ENCODE measurements at places on chromosomes 3 and 15. TPM values are rescaled to one million over a fixed set of nuclear protein-coding genes. Genes with fewer than 3 reads are reported as not detected.
A peak's percentile ranks its signal among the peaks of the same experiment; 100 is the strongest.

Gene CYP1A2
- 0.09 TPM for polyA plus RNA-seq

Gene SMCO1
- polyA plus RNA-seq: not detected

Gene RHOV
- 0.17 TPM for polyA plus RNA-seq

Gene IGDCC3
- 30.1 TPM for polyA plus RNA-seq

Gene CLDN18
- not detected for polyA plus RNA-seq

Gene ITGA11
- not detected for polyA plus RNA-seq

Gene ADGRG7
- polyA plus RNA-seq: not detected

Gene MED12L
- polyA plus RNA-seq: 0.05 TPM

Gene NEIL1
- polyA plus RNA-seq: 20.8 TPM

Gene SLCO3A1
- not detected for polyA plus RNA-seq

Gene SPINT1
- 2.5 TPM for polyA plus RNA-seq

GRCh38 chr3:115947325-115947724 lies 324.0 kb downstream of the GAP43 start:
- no peaks in the 10 kb centered on the region for H3K27me3 ChIP-seq
- H3K4me3 ChIP-seq: no peak overlapping the region
- H3K36me3 ChIP-seq: no peaks in the 10 kb centered on the region

DNA sequence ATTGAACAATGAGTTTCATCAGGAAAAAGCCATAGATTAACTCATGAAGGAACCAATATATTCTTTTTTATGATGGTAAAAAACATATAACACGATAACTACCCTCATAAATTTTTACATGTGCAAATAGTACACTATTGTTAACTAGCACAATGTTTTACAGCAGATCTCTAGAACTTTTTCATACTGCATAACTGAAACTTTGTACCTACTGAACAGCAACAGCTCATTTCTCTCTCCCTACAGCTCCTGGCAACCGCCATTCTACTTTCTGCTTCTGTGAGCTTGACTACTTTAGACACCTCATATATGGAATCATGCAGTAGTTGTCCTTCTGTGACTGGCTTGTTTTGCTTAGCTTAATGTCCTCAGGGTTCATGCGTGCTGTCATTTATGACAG lies 235.4 kb downstream of the NFKBIZ start:
- no peak for DNase-seq
- H3K4me1 ChIP-seq: no peaks in the 10 kb centered on the region
- no peak overlapping the region for H3K27ac ChIP-seq
- H3K4me3 ChIP-seq: no peak overlapping the region
- H3K27me3 ChIP-seq: no peaks in the 10 kb centered on the region
- H3K36me3 ChIP-seq: no peaks in the 10 kb centered on the region

DNA sequence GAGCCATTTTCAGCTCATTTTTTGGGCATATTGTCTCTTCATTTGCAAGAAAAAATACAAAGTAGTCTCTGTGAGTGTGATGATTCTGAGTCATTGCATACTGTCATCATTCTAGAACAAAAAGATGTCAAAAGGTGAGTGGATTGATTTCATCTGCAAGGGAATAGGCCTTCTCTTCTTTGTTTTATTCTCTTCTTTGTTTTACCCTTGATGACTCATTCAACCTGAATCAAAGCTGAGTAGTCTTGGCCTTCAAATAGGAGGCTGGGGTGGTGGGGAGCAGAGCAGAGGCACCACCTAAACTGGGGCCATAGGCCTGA lies 25.4 kb downstream of the CYP19A1 start:
- H3K4me1 ChIP-seq: peaks cover 88% of the 10 kb centered on the region
- H3K36me3 ChIP-seq: peaks cover 4% of the 10 kb centered on the region
- no peaks in the 10 kb centered on the region for H3K27me3 ChIP-seq
- DNase-seq: peak; percentile 68
- H3K4me3 ChIP-seq: no peak overlapping the region

- H3K4me3 ChIP-seq: no peak overlapping the region
- H3K27ac ChIP-seq: no peak overlapping the region
- H3K36me3 ChIP-seq: no peaks in the 10 kb centered on the region
These were observed 13.9 kb downstream of the CLSTN2 start for GRCh38 chr3:139948898-139949297.

- peaks cover 53% of the 10 kb centered on the region for H3K4me1 ChIP-seq
- H3K27me3 ChIP-seq: no peaks in the 10 kb centered on the region
- no peaks in the 10 kb centered on the region for H3K36me3 ChIP-seq
- DNase-seq: no peak
These were observed 100.1 kb upstream of the SLC2A2 start for GRCh38 chr3:171126478-171127209.

- no peak for DNase-seq
- H3K27me3 ChIP-seq: no peaks in the 10 kb centered on the region
- no peaks in the 10 kb centered on the region for H3K4me1 ChIP-seq
- H3K36me3 ChIP-seq: peaks cover 3% of the 10 kb centered on the region
- no peak overlapping the region for H3K27ac ChIP-seq
These were observed 92.9 kb upstream of the FGF7 start for GRCh38 chr15:49330166-49330565.

DNA sequence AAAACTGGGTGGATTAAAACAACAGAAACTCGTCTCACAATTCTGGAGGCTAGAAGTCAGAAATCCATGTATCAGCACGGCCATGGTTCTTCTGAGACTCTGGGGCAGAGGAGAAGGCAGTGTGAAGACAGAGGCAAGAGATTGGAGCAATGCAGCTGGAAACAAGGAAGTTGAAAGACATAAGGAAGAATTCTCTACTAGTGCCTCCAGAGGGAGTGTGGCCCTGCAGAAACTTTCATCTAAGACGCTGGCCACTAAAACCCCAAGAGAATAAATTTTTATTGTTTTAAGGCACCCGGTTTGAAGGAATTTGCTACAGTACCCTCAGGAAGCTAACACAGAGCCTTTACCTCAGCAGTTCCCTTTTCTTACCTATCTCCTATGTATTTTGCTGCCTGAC lies 1012.2 kb upstream of the CADM2 start:
- DNase-seq: no peak
- H3K36me3 ChIP-seq: no peaks in the 10 kb centered on the region
- H3K27ac ChIP-seq: no peak overlapping the region
- no peaks in the 10 kb centered on the region for H3K4me1 ChIP-seq

DNA sequence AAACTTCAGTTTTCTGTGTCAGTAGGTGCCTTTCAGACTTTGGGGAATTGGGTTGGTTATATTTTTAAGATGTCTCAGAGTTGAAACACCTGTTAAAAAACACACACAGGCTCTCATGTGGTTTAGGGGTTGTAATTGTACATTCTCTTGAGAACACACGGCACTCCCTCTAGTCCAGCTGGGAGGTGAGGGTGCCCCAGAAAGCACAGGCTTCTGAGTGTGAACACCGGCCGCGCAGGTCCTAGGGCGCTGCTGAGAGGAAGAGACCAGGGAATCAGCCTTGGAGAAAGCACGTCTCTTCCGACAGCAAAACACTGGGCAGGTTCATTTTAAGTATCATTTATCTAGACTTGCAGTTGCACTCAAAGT lies 68.0 kb upstream of the RPL35A start:
- H3K27me3 ChIP-seq: no peaks in the 10 kb centered on the region
- no peak overlapping the region for H3K4me3 ChIP-seq
- DNase-seq: no peak
- H3K36me3 ChIP-seq: peaks cover 4% of the 10 kb centered on the region
- H3K4me1 ChIP-seq: peaks cover 26% of the 10 kb centered on the region

DNA sequence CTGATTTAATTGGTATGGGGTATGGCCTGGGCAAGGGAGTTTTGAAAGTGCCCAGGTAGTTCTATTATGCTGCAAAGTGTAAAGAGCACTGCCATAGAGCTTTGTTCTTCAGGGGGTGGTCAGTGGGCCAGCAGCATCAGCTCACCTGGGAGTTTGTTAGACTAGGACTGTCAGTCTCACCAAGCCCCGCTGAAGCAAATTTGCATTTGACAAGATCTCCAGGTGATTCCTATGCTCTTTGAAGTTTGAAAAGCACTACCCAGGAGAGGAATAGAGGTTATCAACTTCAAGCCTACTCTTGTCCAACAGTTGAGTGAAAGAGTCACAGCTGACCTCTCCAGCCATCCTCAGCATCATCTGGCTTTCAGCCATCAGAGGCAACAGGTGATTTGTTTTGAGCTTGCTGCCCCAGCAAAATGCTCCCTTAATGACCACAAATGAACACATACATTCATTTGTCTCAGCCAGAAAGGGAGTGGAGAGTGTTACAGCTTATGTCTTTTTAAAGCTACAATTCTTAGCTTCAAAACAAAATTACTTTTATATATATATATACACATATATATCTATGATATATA lies 8.0 kb downstream of the ZSCAN2 start:
- peaks cover 8% of the 10 kb centered on the region for H3K36me3 ChIP-seq
- H3K4me3 ChIP-seq: no peak overlapping the region

DNA sequence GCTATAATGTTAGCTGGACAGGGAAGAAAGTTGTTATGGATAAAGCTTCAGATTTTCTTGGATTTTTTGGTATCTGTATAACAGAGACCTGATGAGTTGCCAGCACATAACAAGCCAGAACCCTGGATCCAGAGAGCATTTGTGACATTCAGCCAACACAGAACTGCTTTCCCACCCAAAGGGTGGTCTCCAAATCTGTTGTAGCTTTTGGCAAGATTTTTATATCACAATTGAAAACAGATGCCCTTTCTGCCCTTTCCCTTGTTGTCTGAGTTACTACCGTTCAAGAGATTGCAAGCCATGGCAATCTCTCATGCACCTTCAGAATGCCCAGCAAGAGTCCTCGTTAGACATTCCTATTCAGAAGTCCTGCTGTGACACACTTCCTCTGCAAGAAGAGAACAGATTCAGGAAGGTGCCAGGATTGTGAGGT lies 107.6 kb upstream of the FGF7 start:
- no peaks in the 10 kb centered on the region for H3K27me3 ChIP-seq
- no peaks in the 10 kb centered on the region for H3K4me1 ChIP-seq
- peaks cover 6% of the 10 kb centered on the region for H3K36me3 ChIP-seq
- H3K4me3 ChIP-seq: no peak overlapping the region
- DNase-seq: no peak

GRCh38 chr3:56885453-56885852 lies 83.7 kb upstream of the ARHGEF3 start:
- H3K4me3 ChIP-seq: no peak overlapping the region
- H3K27me3 ChIP-seq: no peaks in the 10 kb centered on the region
- no peak for DNase-seq
- peaks cover 9% of the 10 kb centered on the region for H3K4me1 ChIP-seq

DNA sequence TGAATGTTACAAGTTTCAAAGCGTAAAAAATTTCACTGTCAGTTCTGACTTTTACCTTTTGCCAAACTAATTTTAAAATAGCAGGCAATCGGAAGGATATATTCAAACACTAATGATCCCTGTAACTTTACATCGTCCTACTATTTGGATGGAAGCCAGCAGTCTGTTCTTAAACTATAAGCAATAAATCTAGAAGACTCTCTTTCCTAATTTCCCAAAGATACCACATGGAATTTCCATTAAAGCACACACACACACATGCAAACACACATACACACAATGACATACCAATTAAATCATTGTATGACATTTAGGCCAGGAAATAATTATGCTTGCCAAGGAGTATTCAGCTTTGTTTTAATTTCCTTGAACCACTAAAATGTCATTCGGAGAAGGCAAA lies 32.0 kb downstream of the IL17RD start:
- H3K36me3 ChIP-seq: no peaks in the 10 kb centered on the region
- peaks cover 45% of the 10 kb centered on the region for H3K27me3 ChIP-seq
- H3K4me1 ChIP-seq: no peaks in the 10 kb centered on the region
- H3K27ac ChIP-seq: no peak overlapping the region
- H3K4me3 ChIP-seq: no peak overlapping the region

- H3K36me3 ChIP-seq: no peaks in the 10 kb centered on the region
- no peaks in the 10 kb centered on the region for H3K4me1 ChIP-seq
- no peak overlapping the region for H3K27ac ChIP-seq
These were observed 168.3 kb upstream of the TRIM42 start for GRCh38 chr3:140509534-140509933.

DNA sequence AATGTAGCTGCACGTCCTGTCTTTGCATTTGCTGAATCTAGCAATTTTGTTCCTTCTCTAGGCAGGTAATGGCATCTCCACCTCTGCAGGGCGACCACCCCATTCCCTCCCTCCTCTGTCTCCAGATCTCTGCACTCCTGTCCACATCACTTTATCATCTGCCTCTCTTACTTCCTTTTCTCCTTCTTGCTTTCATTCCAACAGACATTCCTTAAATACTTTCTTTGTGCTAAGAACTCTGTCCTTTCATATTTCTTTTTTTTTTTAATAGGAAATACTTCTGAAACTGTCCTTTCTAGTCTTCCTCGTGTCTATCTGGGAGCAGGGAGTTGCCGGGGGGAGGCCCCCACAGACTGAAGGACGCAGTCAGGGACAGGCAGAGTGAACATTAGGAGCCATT lies 7.2 kb downstream of the ITIH3 start:
- no peak overlapping the region for H3K4me3 ChIP-seq
- peaks cover 71% of the 10 kb centered on the region for H3K36me3 ChIP-seq
- no peak for DNase-seq
- H3K27me3 ChIP-seq: no peaks in the 10 kb centered on the region

DNA sequence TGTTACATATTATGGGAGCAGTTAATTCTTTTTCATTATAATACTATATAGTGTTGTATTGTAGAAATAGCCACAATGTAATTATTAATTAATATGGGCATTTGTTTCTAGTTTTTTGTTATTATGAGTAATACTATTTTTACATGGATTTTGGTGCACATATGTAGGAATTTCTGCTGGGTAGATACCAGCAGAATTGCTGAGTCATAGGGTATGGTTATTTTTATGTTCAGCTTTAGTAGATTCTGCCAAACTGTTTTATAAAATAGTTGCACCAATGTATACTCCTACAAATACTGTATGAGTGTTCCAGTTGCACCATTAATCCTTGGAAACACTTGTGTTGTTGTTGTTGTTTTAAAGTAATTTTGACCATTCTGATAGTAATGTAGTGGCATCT lies 91.5 kb downstream of the SH3GL3 start:
- H3K4me3 ChIP-seq: no peak overlapping the region
- no peak for DNase-seq
- no peaks in the 10 kb centered on the region for H3K27me3 ChIP-seq
- H3K27ac ChIP-seq: no peak overlapping the region

- H3K36me3 ChIP-seq: no peaks in the 10 kb centered on the region
- no peak overlapping the region for H3K27ac ChIP-seq
- H3K27me3 ChIP-seq: peaks cover 5% of the 10 kb centered on the region
- DNase-seq: no peak
- H3K4me3 ChIP-seq: no peak overlapping the region
- H3K4me1 ChIP-seq: peaks cover 17% of the 10 kb centered on the region
These were observed 16.4 kb upstream of the CFAP100 start for GRCh38 chr3:126378341-126378751.

DNA sequence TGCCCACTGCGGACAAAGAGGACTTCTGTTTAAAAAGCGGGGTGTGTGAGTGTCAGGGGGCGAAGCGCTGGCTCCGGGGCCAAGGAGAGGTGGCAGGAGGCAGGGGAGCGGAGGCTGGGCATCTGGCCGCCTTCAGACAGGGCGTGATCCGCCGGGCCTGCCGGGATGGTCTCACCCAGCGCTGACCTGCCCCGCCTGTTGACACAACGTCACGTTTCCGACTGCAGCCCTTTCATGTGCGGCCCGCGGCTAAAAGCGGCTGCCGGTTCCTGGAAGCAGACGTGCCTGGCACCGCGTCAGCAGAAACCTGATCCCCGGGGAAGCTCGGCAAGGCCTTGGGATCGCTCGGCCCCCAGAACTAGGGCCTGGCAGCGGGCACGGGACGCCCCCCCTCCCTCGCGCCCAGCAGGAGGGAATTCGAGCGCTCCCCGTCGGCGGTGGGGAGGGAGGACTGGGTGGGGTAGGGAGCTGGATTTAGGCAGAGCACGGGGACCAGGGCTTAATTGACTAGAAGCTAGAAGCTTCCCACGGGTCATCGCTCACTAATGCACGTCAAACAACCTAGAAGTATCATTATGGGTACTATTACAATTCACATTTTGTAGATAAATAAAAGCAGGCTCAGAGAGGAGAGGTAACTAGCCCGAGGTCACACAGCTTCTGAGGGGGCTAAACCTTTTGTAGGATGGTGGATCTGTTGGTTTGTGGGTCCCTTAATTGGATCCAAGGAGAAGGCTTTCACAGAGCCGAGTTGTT lies 7.7 kb downstream of the BHLHE40 start:
- peak; percentile 94 for DNase-seq
- peaks cover 23% of the 10 kb centered on the region for H3K36me3 ChIP-seq
- peaks cover 66% of the 10 kb centered on the region for H3K4me1 ChIP-seq
- peak overlapping the region; percentile 40 for H3K4me3 ChIP-seq
- H3K27me3 ChIP-seq: no peaks in the 10 kb centered on the region
